ENCODE measurements at places on chromosomes 16 and 17.
A peak's percentile ranks its signal among the peaks of the same experiment; 100 is the strongest.

GRCh38 chr17:39527220-39527813, 66.0 kb downstream of the CDK12 start:
- peak; percentile 24 for DNase-seq

GRCh38 chr16:15642557-15643047, 352 bp downstream of the MARF1 start:
- DNase-seq = peak; percentile 80

DNA sequence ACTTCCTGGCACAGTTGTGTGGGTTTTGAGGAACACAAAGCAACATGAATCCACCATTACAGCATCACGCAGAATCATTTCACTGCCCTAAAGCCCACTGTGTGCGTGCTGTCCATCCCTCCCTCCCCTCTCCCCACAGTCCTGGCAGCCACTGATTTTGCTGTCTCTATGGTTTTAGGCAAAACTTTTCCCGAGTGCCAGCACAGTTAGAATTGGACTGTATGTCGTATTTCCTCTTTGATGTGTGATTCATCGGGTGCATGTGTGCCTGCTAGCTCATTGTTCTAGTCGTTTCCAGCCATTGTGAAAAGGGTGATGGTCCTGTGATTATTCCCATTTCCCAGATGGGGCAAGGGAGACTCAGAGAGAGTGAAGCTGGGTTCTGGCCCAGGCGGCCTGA, 12.7 kb downstream of the KLHL36 start:
- no peak for DNase-seq

DNA sequence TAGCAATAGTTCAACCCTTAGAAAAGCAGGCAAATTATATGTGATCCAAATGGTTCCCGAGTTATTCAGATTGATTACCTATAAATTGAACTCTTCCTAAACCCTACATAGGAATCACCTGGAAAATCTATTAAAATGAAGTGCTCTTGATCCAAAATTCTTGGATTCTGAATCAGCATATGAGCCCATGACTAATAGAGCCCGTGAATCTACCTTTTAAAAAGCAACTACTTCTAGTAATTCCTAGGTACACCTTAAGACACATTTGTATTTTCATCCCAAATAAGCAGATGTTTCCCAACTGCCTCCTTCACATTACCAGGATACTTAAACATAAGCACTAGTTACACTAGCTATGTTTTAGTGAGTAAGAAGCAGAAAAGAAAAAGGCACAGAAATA, 1171.0 kb upstream of the GOT2 start:
- no peak for DNase-seq

DNA sequence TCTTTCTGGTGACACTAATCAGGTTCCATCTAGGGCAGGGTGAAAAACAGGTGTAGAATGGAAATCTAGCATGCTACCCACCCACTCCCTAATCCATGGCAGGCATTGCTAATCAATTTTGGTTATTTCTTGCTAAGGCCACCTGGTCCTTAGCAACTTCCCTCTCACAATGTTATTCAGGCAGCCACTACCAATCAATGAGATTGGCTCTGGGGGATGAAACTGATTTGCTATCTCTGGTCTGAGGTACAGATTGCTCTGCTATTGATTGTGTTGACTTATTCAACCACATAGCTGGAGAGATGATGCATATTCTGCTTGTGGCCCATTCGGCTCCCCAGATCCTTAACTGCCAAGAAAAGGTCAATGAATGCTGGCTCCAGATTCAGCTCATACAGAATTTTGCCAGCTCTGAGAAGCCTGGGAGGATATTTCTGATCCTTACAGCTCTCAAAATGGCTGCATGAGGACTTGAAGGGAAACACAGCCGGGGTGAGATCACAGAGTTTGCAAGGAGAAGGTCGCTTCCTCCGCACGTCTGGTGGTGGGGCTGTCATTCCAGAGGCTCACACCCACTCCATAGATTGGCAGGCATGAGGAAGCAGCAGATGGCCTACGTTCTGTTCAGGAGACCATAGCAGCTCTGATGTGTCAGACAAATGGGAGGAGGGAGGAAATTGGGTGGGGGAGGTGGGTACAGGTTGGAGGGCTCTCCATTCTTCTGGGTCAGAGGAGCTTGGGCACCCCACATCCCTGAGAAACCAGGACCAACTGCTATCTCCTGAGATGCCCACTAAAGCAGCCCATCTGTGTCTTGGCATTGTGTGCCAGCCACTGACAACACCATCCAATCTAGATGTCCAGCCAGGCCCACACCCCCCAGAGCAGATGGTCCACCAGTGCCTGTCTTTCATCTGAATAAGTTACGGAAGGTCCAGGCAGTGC, 22.3 kb downstream of the SEZ6 start:
- peak; percentile 37 for DNase-seq

DNA sequence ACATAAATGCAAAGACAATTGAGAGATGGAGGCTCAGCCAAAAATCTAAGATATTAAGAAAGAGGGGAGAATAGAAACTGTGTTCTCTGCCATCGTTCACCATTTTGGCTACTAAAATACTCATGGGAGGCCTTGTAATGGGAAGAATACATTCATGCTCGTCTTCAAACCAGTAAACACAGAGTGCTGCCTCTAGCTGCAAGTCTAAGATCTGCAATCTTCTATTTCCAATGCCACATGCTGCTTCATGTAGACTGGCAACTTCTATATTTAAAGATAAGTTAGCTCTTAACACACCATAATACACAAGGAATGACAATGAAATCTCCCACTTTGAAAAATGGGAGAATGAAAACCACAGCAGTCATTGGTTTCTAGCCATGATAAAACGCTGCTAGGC, 387.3 kb downstream of the HS3ST3B1 start:
- DNase-seq = no peak

DNA sequence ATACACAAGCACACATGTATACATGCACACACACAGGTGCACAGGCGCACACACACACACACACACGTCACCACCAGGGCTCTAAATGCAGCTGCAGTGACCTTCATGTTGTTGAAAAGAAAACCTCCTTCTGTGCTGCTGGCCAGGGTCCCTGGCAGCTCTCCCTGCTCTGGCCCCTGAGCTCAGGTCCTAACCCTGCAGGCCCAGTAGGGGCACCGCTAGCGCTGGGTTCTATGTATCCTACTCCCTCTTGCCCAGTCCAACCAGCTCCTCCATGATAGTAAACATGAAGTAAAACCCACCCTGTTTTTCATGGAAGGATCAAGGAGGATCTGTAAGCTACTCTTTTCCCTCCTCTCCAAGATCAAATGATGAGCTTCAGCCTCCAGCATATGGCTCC, 172.8 kb downstream of the RBFOX3 start:
- DNase-seq = no peak

GRCh38 chr17:8838551-8839095, 28.9 kb downstream of the PIK3R6 start:
- no peak for DNase-seq

DNA sequence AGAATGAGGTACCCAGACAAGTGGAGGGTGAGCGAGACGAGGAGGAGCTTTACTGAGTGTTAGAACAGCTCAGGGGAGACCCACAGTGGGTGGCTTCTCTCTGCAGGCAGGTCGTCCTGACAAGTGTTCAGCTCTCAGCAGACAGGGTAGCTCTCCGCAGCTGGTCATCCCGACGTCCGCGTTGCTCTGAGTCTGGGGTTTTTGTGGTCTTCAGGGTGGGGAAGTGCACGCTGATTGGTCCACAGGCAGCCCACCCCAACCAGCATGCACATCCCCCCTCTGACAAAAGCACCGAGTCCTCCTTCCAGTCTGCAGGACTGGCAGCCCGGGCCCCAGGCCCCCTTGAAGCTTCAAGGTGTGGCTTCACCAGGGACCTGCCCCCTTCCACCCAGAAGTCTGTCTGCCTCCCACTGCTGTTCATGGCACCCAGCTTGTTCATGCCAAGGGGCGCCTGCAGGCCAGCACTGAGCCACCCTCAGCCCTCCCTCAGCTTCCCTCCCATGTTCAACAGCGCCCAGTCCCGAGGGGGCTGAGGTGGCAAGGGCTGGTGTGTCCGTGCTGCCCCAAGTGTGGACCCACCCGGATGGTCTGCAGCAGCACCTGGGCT, 19.9 kb upstream of the WDR45B start:
- no peak for DNase-seq

DNA sequence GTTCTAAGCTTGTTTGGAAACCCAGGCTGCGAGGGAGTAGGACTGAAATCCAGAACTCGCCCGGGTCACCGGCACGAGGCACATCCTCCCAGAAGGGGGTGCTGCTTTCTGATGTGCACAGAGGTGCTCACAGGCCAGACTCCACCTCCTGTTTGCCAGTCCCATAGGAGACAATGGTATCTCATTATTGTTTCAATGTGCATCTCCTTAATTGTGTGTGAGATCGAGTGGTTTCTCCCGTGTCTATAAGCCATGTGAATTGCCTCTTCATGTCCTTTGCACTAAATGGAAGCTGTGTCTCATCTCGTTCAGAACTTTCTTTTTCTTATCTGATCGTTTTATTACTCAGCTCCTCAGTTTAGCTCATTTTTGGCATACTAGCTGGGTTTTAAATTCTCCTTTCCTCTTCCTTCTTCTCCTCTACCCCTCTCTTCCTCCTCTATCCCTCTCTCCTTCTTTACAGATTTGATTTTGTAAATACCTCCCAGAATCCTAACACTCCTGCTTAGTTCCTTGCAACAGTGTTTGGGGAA, 32.1 kb upstream of the PRKCB start:
- peak; percentile 38 for DNase-seq

DNA sequence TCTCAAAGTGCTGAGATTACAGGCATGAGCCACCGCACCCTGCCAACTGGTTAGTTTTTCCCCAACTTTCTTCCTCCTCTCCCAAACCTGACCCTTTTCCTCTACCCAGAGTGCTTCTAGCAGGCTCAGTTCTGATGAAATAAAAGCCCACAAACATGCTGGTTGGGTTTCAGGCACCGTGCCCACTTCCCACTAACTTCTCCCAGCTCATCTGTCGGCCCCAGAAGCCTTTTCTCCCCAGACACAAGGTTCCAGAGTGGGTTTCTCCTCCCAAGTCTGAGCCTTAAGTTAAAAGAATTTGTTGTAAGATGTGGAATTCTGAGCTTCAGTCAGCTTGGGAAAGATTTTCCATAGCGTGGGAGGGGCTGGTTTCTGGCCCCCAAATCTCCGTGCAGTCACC, 11.5 kb upstream of the SCN4A start:
- no peak for DNase-seq

GRCh38 chr17:79748295-79749099, 17.8 kb downstream of the ENPP7 start:
- DNase-seq = peak; percentile 18

DNA sequence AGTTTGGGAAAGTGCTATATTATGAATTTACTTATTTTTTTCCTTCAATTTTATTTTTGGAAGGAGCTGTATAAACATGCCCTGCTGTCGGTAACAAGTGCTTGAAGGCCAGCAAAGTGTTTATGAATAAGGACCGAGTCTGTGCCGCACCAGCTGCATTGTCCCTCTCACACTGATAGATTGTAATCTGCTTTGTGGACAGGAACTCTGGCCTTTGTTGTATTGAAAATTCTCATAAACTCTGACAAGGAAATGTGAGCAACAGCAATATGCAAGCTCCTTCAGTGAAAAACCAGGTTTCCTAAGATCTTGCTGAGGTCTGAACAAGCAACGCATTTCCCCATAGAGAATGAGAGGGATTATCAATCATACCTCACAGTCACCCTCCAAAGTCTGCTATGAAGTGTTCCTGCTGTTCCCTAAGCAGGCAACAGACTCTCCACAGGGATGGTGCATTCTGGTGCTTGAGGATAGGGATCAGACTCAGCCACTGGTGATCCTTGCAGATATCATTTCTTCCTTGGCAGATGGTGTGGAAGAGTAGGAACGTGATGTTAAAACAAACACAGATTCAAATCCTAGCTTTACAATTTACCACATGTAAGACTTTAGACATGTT, 109.6 kb downstream of the KCNJ2 start:
- peak; percentile 8 for DNase-seq

- no peak for DNase-seq
Observed at GRCh38 chr17:45384789-45385262, 47.8 kb downstream of the ARHGAP27 start.

- DNase-seq = no peak
Observed at GRCh38 chr16:19809121-19809635, 75.5 kb downstream of the GPRC5B start.

- peak; percentile 72 for DNase-seq
Observed at GRCh38 chr17:80970044-80970761, 21.4 kb upstream of the CHMP6 start.

DNA sequence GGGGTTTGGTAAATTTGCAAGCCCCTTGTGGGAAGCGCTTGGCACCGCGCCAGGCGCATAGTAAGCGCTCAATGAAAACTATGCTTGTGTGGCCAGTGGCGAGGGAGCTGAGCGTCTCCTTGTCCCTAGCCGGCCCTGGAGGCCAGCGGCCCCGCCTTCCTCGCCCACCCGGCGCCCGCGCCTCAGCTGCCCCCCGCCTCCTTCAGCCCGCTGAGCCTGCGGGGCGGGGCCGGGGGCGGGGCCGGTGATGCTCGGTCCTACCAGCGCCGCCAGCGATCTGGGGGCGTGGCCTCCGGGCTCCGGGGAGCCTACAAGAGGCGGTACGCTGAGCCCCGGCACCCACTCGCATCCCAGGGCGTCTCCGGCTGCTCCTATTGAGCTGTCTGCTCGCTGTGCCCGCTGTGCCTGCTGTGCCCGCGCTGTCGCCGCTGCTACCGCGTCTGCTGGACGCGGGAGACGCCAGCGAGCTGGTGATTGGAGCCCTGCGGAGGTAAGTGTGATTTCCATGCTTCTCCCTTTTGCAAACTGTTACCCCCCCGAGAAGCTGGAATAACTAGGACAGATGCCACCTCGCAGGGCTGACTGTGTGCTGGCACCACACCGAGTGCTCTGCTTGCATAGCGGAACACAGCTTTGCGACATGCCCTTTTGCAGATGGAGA, at the start of gene CRISPLD2:
Gene CRISPLD2, plus strand, starts transcription at position 342 of the 661 bp plus-strand sequence. CDS start 18,511 bp downstream, outside the sequence.
- DNase-seq = peak; percentile 97

- no peak for DNase-seq
Observed at GRCh38 chr17:74641224-74641957, 17.9 kb upstream of the CD300E start.

DNA sequence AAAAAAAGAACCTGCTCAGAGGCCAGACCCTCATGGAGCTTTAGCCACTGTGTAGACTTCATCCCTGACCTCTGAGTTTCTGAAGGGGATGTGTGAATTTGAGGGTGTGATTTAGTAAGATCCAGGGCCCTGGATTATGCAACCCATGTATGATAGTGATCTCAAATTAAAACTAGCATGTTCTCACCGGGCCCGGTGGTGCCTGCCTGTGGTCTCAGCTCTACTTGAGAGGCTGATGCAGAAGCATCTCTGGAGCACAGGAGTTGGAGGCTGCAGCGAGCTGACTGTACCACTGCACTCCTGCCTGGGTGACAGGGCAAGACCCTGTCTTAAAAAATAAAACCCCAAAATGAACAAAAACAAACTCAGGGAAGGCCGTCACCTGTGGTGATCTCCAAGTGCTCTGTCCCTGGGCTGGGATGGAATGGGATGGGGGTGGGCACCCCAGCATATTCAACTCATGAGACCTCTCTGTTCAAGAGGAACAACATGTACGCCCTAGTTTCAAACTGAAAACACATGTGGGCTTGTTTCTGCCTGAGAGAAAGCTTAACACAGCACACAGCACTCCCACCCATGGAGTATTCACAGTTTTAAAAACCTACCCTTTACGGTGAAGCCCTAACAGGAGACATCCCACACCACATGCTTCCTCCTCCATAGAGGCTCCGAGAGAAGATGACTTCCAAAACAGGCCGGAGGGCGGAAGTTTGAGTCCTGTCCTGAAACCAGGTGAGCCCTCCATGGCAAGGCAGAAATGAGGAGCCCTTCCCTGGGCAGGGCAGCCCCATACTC, 30.1 kb downstream of the GNPTG start:
- no peak for DNase-seq

GRCh38 chr17:81494626-81495377, 17.8 kb downstream of the ACTG1 start:
- DNase-seq = no peak
